Kidney epithelial cell (primary cell): ENCODE measurements at places on chromosomes 2 and 18.

- DNase-seq = no peak
These were observed 6.5 kb downstream of the CTLA4 start for GRCh38 chr2:203873921-203874631.

DNA sequence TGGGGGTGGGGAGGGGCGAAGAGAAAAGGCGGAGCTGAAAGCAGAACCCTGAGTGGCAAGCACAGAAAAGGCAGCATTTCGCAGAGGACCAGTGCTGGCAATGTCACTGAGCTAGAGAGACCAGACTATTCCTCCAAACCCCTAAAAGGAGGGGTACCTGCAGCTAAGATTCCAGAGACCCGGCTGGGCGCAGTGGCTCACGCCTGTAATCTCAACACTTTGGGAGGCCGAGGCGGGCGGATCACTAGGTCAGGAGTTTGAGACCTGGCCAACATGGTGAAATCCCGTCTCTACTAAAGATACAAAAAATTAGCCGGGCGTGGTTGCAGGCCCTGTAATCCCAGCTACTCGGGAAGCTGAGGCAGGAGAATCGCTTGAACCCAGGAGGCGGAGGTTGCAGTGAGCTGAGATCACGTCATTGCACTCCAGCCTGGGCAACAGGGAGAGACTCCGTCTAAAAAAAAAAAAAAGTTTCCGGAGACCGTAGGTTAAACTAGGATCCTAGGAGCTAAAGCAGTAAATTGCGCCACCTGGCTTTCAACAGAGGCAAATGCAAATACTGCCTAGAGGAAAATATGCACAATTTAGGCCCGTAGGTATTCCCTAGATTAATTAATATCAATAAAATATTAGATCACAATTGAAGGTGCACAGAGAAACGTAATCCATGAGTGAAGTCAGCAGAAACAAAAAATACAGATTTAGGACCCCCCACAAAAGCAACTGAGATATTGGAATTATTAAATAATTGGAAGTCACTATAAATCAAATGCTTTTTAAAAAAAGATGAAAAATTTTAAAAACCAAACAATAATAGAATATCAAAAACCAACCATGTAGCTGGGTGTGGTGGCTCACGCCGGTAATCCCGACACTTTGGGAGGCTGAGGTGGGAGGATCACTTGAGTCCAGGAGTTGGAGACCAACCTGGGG, 4.9 kb downstream of the UCN start:
- no peak for DNase-seq

DNA sequence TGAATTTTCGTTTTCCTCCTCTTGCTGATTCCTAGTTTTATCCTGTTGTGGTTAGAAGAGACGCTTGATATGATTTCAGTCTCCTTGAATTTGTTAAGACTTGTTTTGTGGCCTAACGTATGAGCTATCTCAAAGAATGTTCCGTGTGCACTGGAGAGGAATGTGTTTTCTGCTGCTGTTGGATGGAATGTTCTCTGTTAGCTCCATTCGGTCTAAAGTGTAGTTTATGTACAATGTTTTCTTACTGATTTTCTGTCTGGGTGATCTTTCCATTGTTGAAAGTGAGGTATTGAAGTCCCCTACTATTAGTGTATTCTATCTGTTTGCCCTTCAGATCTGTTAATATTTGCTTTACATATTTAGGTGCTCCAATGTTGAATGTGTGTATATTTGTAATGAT, 25.9 kb downstream of the COLEC11 start:
- DNase-seq = no peak

GRCh38 chr2:218028562-218029348, 26.0 kb upstream of the TNS1 start:
- DNase-seq = no peak

- DNase-seq = no peak
These were observed 10.8 kb upstream of the CRACDL start for GRCh38 chr2:98946855-98947254.

DNA sequence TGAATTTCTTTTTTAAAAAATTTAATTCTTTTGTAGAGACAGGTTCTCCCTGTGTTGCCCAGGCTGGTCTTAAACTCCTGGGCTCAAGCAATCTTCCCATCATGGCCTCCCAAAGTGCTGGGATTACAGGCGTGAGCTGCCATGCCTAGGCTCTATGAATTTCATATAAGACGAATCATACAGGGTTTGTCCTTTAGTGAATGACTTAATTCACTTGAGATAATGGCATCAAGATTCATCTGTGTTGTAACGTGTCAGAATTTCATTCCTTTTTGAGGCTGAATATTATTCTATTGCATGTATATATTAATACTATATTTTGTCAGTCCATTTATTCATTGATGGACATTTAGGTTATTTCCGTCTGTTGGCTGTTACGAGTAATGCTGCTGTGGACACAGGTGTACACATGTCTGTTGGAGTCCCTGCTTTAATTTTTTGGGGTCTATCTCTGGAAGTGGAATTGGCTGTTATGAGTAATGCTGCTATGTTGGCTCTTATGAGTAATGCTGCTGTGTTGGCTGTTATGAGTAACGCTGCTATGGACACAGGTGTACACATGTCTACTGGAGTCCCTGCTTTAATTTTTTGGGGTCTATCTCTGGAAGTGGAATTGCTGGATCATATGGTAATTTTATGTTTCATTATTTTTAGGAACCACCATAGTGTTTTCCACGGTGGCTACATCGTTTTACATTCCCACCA, 210.6 kb downstream of the CAMKMT start:
- DNase-seq = no peak

DNA sequence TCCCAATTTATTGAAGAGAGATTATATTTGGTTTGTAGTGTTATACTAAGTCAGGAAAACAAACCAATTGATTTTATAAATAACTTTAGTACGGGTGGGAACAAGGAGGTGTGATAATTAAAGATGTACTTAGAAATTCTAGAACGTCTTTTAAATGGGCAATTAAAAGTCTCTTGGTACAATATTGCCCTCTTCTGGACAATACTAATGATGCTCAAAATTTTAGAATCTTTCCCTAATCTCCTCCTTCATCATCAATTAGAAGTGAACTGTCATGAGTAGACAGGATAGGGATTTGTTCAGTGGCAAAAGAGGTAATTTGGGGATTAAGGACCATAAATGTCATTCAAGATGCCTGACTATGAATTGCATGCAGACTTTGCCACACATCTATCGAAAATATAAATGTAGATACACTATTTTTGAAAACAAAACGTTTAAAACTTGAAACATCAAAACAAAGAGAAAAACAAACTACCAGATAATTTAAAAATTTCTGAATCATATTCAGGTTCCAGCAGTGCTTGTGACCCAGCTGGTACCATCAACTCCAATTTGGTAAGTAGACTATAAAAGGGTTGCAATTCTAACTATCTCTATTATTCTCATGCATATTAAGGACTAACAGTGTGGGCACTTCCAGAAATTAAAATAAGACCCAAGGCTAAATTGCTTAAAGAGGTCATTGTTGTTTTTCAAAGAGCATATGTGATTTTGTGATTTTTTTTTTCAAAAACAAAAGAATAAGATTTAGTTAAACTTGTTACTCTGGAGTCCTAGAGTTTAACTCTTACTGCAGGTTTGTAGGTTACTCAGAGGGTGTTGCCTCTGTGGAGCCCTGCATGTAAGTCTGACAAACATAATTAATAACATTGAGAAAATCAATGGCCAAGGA, 123.5 kb downstream of the LAMA3 start:
- no peak for DNase-seq

GRCh38 chr2:76310894-76311633, 600.3 kb upstream of the GCFC2 start:
- DNase-seq = no peak
